ENCODE measurements at places on chromosomes 1 and 21. TPM values are rescaled to one million over a fixed set of nuclear protein-coding genes. Genes with fewer than 3 reads are reported as not detected.
A peak's percentile ranks its signal among the peaks of the same experiment; 100 is the strongest.

The PERM1 gene
- total RNA-seq: not detected

The ETV3L gene
- not detected for total RNA-seq

The FCAMR gene
- not detected for total RNA-seq

DNA sequence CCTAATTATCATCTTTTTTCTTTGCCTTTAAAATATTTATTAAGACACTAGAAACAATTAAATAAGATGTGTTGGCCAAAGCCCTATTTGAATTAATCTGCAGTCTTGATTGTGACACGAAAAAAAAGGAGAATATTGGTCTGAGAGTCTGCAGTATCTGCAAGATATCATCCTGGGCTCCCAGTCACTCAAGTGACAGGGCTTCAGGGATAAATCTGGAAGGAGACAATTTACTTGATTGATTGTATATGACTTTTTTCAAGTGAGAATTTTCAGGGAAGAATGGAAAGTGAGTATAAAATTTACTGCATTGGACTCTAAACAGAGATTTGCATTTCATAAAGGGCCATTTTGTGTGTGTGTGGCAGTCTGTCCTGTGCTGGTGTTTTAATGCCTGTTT is 233.7 kb downstream of the PAPPA2 start:
- no peaks in the 10 kb centered on the region for H3K36me3 ChIP-seq
- no peak overlapping the region for H3K4me3 ChIP-seq
- DNase-seq: no peak
- H3K27me3 ChIP-seq: no peaks in the 10 kb centered on the region
- H3K4me1 ChIP-seq: peaks cover 8% of the 10 kb centered on the region
- H3K27ac ChIP-seq: no peak overlapping the region

DNA sequence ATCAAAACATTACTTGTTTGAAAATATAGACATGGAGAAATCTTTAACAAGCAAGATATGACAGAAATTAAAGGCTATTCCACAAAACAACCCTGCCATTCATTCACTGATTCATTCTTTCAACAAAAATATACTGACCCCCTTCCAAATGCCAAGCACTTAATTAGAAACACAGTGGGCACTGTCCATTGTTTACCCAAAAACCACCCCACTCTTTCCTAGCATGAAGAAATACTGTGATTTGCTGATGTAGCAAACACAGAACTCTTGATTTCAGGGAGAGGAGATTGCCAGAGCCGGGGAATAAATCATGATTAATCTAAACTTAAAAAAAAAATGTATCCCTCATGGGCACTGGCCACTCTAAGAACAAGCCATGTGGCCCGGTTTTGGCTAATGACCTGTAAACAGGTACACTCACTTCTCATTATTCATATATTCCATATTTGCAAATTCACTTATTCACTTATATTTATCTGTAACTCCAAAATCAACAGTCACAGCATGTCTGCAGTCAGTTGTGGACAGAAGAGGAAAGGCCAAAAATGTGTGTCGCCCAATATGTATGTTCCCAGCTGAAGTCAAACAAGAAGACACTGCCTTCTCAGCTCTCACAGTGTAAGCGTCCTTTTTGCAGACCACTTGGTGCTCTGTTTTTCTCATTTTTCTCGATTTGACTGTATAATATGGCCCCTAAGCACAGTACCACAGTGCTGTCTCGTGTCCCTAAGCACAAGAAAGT is 133.1 kb downstream of the SMYD3 start:
- no peak overlapping the region for H3K4me3 ChIP-seq
- no peak overlapping the region for H3K27ac ChIP-seq
- H3K4me1 ChIP-seq: no peaks in the 10 kb centered on the region
- H3K27me3 ChIP-seq: no peaks in the 10 kb centered on the region

GRCh38 chr1:85490270-85490985 is 25.5 kb upstream of the DDAH1 start:
- no peak for DNase-seq
- no peaks in the 10 kb centered on the region for H3K36me3 ChIP-seq
- H3K4me1 ChIP-seq: no peaks in the 10 kb centered on the region
- H3K27me3 ChIP-seq: no peaks in the 10 kb centered on the region

DNA sequence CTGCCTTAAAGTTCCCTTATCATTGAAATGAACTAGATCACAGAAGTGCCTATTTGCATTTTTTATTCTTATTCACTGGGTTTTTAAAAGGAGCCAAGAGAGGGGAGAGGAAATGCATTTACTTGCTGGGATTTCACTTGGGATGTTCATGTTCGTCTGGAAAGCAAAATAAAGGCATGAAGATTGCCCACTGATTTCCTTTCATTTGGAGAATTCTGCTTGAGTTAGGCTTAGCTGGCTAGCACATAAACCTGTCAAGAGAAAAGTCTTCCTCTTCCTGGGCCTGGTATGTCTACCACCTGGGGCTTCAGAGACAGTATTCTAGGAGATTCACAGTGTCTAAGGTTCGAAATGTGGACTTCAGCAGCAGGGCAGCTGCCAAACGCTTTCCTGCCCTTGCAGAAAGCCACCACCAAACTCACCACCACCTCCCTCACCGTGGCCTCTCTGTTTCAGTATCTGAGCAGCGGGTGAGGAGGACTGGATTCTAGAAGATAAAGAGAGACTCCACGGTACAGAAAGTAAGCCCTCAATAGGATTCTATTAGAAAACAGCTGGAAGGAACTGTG is 44.5 kb downstream of the HIVEP3 start:
- peak; percentile 15 for DNase-seq
- no peaks in the 10 kb centered on the region for H3K27me3 ChIP-seq
- H3K27ac ChIP-seq: peak overlapping the region; percentile 27
- peak overlapping the region; percentile 22 for H3K4me3 ChIP-seq
- peaks cover 58% of the 10 kb centered on the region for H3K4me1 ChIP-seq

- no peaks in the 10 kb centered on the region for H3K36me3 ChIP-seq
- H3K27me3 ChIP-seq: peaks cover 8% of the 10 kb centered on the region
- no peak overlapping the region for H3K27ac ChIP-seq
- no peak for DNase-seq
- no peak overlapping the region for H3K4me3 ChIP-seq
These were observed 87.3 kb upstream of the SMYD2 start for GRCh38 chr1:214193691-214194090.

- H3K36me3 ChIP-seq: no peaks in the 10 kb centered on the region
- no peak overlapping the region for H3K27ac ChIP-seq
- H3K27me3 ChIP-seq: no peaks in the 10 kb centered on the region
- no peak for DNase-seq
- H3K4me3 ChIP-seq: no peak overlapping the region
These were observed 33.3 kb downstream of the ZP4 start for GRCh38 chr1:237857455-237857854.

DNA sequence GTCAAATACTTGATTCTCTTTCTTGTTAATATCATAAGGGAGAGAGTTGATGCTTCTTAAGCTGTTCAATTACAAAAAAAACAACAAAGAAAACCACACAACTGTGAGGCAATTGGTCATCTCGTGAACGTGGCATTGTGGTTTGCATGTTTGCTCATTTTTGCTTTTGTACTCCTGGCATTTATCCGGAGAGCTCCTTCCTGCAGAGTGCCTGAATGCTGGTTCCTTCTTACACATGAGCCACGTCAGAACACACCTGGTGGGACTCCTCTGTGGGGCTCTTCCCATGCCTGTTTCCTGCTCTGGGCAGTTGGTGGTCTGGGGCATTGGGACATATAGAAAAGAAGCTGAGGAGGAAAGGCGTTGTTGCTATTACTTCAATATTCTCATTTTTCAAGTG is 25.7 kb downstream of the KCNK1 start:
- no peaks in the 10 kb centered on the region for H3K36me3 ChIP-seq
- no peak overlapping the region for H3K4me3 ChIP-seq
- no peaks in the 10 kb centered on the region for H3K27me3 ChIP-seq
- no peak overlapping the region for H3K27ac ChIP-seq

- H3K4me3 ChIP-seq: no peak overlapping the region
- no peak for DNase-seq
- peaks cover 5% of the 10 kb centered on the region for H3K4me1 ChIP-seq
- H3K27ac ChIP-seq: no peak overlapping the region
- no peaks in the 10 kb centered on the region for H3K27me3 ChIP-seq
- no peaks in the 10 kb centered on the region for H3K36me3 ChIP-seq
These were observed 71.9 kb downstream of the PLA2G4A start for GRCh38 chr1:186900539-186901237.

- H3K27me3 ChIP-seq: no peaks in the 10 kb centered on the region
- no peak for DNase-seq
- no peak overlapping the region for H3K4me3 ChIP-seq
These were observed 10.1 kb upstream of the PADI1 start for GRCh38 chr1:17194615-17195528.

DNA sequence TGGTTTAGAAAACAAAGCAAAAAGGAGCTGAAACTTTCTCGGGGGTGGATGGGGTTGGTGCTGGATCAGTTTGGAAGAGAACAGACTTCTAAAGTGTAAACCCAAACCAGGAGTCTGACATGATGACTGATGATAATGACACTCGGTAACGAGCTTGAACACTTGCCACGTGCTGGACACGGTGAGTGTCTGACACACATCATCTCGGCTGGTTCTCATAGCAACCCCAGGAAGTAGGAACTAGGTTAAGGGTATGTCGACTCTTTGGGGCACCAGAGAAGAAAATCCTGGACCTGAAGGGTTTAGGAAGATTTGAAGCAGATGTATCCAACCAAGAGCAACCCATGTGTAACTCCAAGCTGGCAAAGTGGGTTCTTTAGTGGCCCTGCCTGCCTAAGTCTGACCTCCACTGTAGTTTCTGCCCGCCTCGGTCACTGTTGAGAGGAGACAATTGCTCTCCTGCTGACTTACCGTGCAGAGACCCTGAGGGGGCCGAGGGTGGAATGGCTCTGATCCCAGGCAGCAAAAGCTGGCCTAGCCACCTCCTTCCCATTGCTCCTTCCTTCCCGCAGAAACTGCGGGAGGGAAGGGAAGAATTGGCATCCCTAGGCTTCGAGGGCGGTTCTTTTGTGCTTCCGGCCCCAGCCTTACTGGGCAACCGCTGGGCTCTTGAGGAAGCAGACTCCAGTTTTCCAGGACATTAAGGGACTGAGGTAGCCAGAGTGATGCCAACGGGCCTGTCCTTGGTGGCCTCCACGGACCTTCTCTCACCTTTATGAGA is 156.0 kb downstream of the TOMM20 start:
- H3K27me3 ChIP-seq: no peaks in the 10 kb centered on the region
- no peaks in the 10 kb centered on the region for H3K36me3 ChIP-seq
- H3K4me3 ChIP-seq: no peak overlapping the region
- no peak for DNase-seq

DNA sequence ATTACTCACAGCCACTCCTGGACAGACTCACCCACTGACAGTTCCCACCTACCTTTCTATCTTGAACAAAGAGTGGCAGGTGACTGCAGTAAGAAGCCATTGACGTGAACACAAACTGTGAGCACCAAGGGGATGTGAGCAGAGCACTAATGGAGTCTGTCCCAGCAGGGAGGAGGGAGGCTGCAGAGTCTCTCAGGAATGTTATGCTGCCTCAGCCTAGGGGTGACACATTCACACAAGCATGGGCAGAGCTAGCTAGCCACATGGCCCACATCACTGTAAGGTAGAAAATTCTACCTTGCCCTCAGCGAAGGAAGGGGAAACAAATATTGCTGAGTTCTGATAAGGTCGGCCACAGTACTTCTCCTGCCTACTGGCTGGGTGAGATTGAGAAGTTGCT is 56.8 kb upstream of the PTGFRN start:
- peak; percentile 41 for DNase-seq
- no peaks in the 10 kb centered on the region for H3K27me3 ChIP-seq
- no peak overlapping the region for H3K4me3 ChIP-seq
- H3K36me3 ChIP-seq: no peaks in the 10 kb centered on the region
- H3K27ac ChIP-seq: peak overlapping the region; percentile 83

DNA sequence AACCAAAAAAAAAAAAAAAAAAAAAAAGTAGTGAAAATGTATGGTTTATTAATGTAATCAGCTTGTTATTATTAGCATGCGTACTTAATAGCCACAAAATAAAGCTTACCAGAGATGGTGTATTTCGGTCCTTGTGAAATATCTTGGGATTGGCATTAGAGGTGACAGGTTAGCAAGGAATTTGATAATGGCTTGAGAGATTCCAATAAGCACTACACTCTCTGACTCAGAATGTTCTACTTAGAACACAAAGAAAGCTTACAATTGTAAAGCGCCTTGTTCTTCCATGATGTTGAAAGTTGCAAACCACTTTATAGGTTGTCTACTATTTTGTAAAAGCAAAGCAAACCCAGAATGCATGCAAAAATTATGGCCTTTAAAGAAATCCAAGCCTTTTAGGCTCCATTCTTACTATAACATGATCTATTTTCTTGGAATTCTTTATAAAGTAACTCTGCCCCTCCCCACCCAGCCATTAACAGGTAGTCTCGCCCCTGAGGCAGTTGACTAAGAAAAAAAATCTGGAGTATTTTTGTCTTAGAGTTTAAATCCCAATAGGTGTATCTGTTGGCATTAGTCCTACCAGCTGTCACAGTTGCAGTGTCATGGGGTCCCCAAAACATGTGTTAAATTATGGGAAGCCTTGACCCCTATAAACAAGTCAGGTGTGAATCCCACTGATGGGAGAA is 129.2 kb downstream of the DHRS3 start:
- H3K27ac ChIP-seq: no peak overlapping the region
- H3K27me3 ChIP-seq: no peaks in the 10 kb centered on the region
- H3K36me3 ChIP-seq: peaks cover 5% of the 10 kb centered on the region

DNA sequence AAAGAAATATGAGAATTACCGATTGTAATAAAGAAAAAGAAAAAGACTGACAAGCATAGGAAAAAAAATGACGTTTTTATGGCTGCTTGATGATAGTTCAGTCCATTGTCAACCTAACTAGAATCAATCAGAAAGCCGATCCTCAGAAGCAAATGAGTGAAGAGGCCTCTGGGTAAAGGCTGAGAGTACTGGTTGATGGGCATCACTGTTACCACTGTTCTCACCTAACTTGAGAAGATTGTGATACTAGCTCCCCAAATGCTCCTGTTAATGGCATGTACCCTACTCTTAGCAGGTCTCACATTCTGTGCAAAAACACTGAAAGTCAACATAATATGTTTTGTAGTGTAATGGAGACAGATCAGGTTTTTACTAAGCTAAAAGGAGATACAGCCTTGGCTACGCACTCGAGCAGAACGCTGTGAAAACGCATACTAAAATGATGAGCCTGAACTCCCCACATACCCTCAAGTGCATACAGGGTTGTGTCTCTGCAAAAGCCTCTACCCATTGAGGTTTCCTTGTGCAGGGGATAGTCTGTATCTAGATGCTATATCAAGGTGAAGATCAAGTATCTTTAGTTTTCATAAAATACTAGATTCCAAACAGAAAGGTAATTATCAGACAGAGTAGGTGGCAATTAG is 554.6 kb downstream of the SMYD3 start:
- H3K4me3 ChIP-seq: no peak overlapping the region
- DNase-seq: no peak
- no peaks in the 10 kb centered on the region for H3K36me3 ChIP-seq
- peaks cover 3% of the 10 kb centered on the region for H3K4me1 ChIP-seq
